ENCODE measurements at places on chromosomes 4 and X. TPM values are rescaled to one million over a fixed set of nuclear protein-coding genes. Genes with fewer than 3 reads are reported as not detected.

DNA sequence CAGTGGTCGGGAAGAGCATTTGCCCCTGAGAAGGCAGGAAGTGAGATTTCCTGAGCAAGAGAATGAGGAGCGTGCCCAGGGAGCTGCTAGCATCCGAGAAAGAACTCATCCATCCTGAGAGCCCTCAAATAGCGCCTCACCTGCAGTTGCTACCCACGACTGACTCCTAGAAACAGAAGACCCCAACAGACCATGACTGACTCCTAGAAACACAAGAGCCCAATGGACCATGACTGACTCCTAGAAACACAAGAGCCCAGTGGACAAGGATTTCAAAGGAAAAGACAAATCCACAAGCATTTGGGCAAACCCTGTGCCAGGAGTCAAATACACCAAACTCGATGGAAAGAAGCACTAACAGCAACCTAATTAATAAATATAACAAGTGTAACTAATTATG, 575.2 kb upstream of the FRG1 start:
- H3K27me3 ChIP-seq, result no peaks in the 10 kb centered on the region
- H3K4me1 ChIP-seq, result no peaks in the 10 kb centered on the region
- no peak overlapping the region for H3K27ac ChIP-seq

GRCh38 chrX:142238536-142238935, 33.4 kb upstream of the MAGEC2 start:
- H3K4me3 ChIP-seq, result no peak overlapping the region
- H3K27me3 ChIP-seq, result no peaks in the 10 kb centered on the region
- no peak for DNase-seq
- H3K27ac ChIP-seq, result no peak overlapping the region
- H3K4me1 ChIP-seq, result peaks cover 7% of the 10 kb centered on the region
- no peaks in the 10 kb centered on the region for H3K36me3 ChIP-seq

- DNase-seq, result no peak
- no peaks in the 10 kb centered on the region for H3K4me1 ChIP-seq
- no peaks in the 10 kb centered on the region for H3K36me3 ChIP-seq
- H3K27ac ChIP-seq, result no peak overlapping the region
These were observed 59.0 kb downstream of the THOC2 start for GRCh38 chrX:123673813-123674212.

ENOX2 gene
- total RNA-seq, result 7.3 TPM

SPARCL1 gene
- total RNA-seq, result 1.5 TPM

CXorf38 gene
- 8.8 TPM for total RNA-seq

DNA sequence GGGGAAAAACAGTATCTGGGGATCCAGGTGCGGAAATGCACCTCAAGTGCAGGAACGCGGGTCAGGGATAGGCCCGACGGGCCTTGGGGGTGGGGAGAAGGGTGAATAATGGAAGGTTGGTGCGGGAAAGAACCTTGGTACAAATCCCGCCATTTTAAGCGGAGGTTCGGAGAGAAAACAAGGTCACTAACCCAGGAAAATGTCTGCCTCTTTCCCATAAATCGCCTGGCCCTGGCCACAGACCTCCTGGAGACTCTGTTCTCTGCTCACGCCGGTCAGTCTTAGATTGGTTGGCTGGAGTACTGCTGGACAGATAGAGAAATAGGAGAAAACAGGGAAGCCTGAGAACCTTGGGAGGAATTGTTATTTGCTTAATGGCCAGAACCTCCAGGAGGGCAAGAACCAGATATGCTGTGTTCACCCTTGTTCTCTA, 897 bp upstream of the FBXL5 start:
- DNase-seq, result peak; percentile 88
- H3K4me3 ChIP-seq, result peak overlapping the region; percentile 66
- peaks cover 18% of the 10 kb centered on the region for H3K4me1 ChIP-seq
- peak overlapping the region; percentile 98 for H3K27ac ChIP-seq

DNA sequence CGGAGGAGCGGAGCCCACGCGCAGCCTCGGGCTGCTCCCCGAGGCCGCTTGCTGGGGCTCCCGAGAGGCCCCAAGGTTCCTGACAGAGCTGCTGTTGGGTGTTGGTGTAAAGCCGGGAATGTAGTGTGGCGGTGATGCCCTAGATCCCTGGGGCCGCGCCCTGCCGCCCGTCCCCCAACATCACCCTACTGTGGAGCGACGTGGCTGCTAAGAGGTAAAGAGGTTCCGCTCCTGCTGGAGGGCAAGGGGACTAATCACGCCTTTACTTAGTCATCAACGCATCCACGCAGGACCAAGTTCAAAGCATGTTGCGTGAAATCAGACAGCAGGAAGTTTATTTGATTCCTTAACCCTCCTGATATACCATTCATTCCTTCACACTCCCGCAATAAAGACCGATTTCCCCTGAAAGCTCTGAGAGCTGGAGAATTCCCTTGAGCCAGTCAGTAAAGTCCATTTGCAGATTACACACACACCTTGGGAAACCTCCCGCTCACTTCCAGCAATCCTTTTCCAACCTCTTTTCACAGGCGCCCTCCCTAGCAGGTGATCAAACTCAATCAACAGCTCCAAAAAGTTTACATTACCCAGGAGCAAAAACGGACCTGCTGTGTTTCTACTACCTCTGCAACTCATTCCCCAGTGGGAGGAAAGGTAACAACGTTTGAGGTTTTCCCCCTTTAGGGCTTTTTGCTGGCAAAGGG, 579 bp upstream of the GABRA2 start:
- no peaks in the 10 kb centered on the region for H3K36me3 ChIP-seq
- H3K27me3 ChIP-seq, result peaks cover 51% of the 10 kb centered on the region
- H3K4me3 ChIP-seq, result peak overlapping the region; percentile 61
- peaks cover 11% of the 10 kb centered on the region for H3K4me1 ChIP-seq

DNA sequence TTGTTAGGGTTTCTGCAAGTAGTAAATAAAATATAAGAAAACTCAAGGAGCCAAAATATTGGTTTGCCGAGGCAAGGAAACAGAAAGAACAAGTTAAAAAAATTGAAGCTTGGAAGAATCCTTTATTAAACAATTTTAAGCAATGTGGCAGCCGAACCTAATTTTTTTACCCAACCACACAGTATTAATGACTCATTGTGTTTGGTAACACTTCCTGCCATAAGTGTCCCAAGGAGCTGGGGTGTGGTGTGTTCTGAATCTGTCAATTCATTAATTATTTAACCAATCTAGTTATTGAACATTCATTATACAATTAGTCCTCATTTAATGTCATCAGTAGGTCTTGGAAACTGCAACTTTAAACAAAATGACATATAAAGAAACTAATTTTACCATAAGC, 19.3 kb upstream of the CPE start:
- H3K4me1 ChIP-seq, result no peaks in the 10 kb centered on the region
- DNase-seq, result no peak
- H3K36me3 ChIP-seq, result no peaks in the 10 kb centered on the region
- no peak overlapping the region for H3K27ac ChIP-seq

DNA sequence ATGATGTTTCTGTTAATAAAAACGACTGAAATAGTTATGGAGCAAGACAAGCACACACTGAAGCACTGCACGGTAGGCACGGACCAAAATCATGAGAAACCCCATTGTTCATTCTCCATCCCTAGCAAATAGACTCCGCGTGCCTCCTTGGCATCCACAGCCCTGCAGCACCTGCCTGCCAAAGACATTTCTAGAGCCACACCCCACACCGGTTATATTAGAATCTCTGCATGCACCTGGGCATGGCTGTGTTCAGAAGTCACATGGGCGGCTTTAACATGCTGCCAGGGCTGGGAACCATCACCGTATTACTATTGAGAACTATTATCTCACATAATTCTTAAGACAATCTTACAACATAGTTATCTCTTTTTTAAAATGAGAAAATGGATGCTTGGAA, 5.9 kb downstream of the PDLIM3 start:
- H3K36me3 ChIP-seq, result no peaks in the 10 kb centered on the region
- no peak overlapping the region for H3K4me3 ChIP-seq
- peaks cover 15% of the 10 kb centered on the region for H3K27me3 ChIP-seq
- H3K27ac ChIP-seq, result no peak overlapping the region
- DNase-seq, result no peak

DNA sequence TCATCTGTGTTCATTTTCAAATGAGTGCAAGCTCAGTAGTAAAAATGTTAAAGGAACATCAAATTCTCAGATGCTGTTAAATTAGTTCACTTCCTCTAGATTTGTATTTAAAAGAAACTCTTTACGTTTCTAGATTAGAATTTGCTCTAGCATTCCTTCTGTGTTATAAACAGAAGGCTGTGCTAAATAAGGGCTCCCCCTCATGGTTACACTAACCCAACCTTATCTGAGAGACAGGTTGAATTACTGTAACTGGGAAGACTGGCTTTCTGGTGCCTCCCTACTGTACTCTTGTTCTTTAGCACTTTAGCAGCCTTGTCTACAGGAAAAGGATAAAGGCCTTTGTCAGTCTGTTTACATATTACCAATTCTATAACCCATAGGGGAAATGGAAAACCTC, 56.8 kb downstream of the RXFP1 start:
- H3K36me3 ChIP-seq, result no peaks in the 10 kb centered on the region
- peaks cover 6% of the 10 kb centered on the region for H3K27me3 ChIP-seq
- H3K4me1 ChIP-seq, result peaks cover 27% of the 10 kb centered on the region
- no peak overlapping the region for H3K27ac ChIP-seq

GRCh38 chr4:19728773-19729172, 522.9 kb upstream of the SLIT2 start:
- H3K27me3 ChIP-seq, result no peaks in the 10 kb centered on the region
- H3K36me3 ChIP-seq, result no peaks in the 10 kb centered on the region
- no peak for DNase-seq
- H3K4me1 ChIP-seq, result no peaks in the 10 kb centered on the region

DNA sequence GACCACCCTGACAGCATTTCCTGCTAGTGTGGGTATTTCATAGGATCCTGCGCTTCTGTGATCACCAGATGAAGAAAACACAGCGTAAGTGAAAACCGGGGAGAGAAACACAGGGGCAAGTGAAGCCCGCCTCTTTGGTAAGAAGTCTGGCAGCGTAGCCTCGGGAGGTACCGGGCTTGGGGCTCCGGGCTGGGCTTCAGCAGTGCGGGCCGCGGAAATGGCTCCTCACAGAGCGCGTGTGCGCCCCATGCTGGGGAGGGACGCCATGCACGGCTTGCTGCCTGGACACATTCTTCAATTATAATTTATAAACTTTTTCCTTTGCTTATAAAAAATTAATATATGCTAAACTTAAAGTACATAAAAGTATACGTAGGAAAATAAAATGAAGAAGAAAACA, 151.5 kb downstream of the AFAP1 start:
- no peaks in the 10 kb centered on the region for H3K27me3 ChIP-seq
- DNase-seq, result peak; percentile 49
- H3K4me3 ChIP-seq, result no peak overlapping the region
- no peaks in the 10 kb centered on the region for H3K4me1 ChIP-seq

DNA sequence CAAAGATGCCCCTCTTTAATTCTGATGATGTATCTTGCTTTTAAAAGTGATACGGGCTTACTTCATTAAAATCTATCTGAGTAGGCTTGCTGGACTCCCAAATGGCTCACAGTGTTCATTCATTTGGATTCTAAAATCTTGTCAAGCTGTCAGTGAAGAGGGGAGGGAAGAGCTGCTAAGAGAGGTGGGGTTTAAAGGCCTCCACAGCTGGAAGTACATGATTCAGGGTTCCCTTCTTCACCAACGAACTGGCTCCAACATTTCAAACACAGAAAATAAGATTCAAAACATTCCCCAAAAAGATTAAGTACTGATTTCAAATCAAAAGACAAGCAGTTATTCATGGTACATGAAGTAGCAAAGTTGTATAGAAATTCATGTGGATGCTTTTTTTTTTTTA, 133.0 kb upstream of the NAP1L5 start:
- no peaks in the 10 kb centered on the region for H3K27me3 ChIP-seq
- H3K4me1 ChIP-seq, result no peaks in the 10 kb centered on the region
- H3K36me3 ChIP-seq, result no peaks in the 10 kb centered on the region
- H3K27ac ChIP-seq, result no peak overlapping the region
- no peak overlapping the region for H3K4me3 ChIP-seq
- no peak for DNase-seq

GRCh38 chrX:12978205-12979025, 3.5 kb downstream of the TMSB4X start:
- H3K4me1 ChIP-seq, result peaks cover 4% of the 10 kb centered on the region
- H3K36me3 ChIP-seq, result no peaks in the 10 kb centered on the region
- H3K27me3 ChIP-seq, result no peaks in the 10 kb centered on the region
- H3K27ac ChIP-seq, result peak overlapping the region; percentile 78

DNA sequence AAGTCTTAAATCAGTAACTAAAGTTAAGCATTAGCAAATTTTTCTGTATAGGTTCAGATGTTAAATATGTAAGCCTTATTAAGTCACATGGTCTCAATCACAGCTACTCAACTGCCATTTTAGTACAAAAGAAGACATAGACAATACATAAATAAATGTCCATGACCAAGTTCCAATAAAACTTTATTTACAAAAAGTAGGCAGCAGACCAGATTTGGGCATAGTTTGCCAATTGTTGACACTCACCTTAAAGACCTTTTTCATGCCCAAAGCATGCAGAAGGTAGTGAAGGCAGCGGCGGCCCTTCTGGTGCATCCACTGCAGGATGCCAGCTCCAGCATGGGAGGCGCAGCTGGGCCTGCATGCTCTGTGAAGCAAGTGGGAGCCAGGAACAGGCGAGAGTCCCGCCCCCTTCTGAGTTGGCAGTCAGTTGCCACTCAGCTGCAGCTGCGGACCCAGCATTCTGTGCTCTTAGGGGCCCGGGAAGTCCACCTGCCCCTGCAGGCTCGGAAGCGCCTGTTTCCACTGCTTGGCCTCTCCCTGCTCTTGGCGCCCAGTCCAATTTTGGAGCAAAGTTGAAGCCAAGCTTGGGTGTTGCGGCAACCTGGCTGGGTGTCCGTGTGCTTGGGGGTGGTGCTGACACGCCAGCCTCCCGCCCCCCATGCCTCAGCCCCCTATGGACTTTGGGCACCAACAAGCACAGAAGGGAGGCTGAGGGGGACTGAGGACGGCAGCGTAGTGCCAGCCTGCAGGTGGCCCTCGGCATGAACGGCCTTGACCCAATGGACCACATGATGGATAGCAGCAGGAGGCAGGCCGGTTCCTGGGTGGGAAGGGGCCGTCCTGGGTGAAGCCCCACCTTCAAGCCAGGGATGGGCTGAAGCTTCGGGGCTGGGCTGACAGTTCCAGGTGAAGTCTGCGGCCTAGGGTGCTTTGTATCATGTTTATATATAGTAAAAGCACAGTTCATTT, 42.4 kb upstream of the PABPC4L start:
- H3K4me1 ChIP-seq, result no peaks in the 10 kb centered on the region
- peak; percentile 7 for DNase-seq
- no peaks in the 10 kb centered on the region for H3K36me3 ChIP-seq
- H3K27me3 ChIP-seq, result no peaks in the 10 kb centered on the region

- peaks cover 35% of the 10 kb centered on the region for H3K4me1 ChIP-seq
- no peaks in the 10 kb centered on the region for H3K36me3 ChIP-seq
- H3K27me3 ChIP-seq, result no peaks in the 10 kb centered on the region
- DNase-seq, result no peak
- no peak overlapping the region for H3K4me3 ChIP-seq
These were observed 76.1 kb downstream of the AMMECR1 start for GRCh38 chrX:110241816-110242215.
